ENCODE measurements at places on chromosomes 3 and 15.

GRCh38 chr15:91099616-91099994 is 452 bp upstream of the SV2B start:
- no peak for DNase-seq

- no peak for DNase-seq
Measured at GRCh38 chr3:51940648-51941462, 849 bp downstream of the RRP9 start.

DNA sequence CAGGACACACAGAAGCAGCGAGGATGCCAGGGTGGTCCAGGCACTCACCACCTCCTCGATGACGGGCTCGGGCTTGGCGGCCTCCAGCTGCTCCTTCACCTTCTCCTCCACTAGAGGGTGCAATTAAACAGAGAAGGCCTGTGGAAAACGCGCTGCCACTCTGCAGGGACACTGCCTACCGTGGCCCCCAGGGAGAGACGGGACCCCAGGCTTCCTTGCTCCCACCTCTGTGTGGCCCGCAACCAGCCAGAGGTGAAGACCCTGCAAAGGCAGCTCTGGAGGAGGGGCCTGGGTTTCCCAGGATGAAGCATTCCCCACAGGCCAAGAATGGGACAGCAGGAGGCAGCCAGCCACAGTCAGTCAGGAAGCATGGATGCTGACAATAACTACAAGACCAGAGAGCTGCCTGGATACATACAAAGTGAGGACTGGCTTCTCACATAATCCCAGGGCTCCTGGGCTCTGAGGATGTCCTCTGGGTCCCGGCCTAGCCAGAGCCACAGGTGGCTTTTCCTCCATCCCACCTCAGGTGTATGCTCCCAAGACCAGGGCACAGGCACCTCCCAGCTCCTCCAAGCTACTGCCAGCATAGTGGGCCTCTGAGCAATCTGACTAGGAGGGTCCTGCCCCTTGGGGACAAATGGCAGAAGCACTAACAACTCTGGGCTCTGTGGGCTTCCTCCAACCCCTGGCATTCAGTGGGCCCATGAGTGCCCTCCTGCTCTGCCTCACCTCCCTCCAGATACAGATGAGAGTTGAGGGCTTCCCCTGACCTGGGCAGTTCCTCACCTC is 46.2 kb downstream of the PTH1R start:
- no peak for DNase-seq

GRCh38 chr3:171986176-171986575 is 53.2 kb upstream of the FNDC3B start:
- DNase-seq: no peak
